ENCODE measurements at places on chromosomes 5 and 9. TPM values are rescaled to one million over a fixed set of nuclear protein-coding genes. Genes with fewer than 3 reads are reported as not detected.
A peak's percentile ranks its signal among the peaks of the same experiment; 100 is the strongest.

DNA sequence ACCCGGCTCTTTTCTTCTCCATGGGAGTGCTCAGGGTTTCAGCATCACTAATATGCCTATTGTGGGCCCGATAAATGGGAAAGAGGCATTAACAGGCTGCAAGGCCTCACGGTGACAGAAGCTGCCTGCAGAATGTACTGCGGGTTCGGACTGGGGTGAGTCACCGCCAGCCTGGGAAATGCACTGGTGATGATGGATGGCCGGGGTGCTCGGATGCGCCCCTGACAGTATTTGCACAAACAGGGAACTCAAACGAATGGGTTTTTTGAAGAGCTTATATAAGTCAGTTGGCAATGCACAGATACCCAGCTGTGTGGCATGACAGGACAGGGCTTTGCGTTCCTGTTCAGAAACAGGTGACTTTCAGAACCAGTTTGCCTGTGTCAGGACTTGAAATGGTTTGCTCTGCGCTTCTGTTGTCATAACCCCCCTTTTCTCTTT, 42.0 kb upstream of the PITX1 start:
- no peak for DNase-seq

GRCh38 chr9:113569472-113570060, 106.0 kb downstream of the RGS3 start:
- peak; percentile 59 for DNase-seq

DNA sequence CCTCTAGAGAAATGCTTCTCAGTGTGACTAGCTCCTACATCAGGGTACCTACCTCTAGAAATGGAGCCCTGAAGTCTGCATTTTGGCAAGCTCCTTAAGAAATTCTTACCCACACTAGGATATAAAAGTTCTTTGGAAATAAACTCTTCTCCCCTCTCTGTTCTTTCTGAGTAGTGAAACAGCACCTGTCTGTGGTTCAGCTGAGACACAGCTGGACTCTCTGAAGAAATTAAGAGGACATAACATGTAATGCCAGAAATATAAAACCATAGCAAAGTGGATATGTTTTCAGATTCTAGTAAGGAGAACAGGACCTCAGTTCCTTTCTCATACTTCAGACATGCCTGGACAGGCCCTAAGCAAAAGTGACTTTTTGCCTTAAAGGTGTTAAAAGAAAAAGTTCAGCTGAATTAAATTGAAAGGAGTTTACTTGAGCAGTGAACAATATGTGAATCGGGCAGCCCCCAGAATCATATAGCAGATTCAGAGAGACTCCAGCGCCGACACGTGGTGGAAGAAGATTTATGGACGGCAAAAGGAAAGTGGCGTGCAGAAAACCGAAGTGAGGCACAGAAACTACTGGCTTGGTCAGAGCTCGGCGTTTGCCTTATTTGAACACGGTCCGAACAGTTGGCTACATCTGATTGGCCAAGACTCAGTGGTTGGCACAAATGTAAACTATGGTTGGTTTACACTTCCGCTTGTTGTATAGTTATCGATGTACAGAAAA, 64.5 kb downstream of the PRKACG start:
- no peak for DNase-seq

- no peak for DNase-seq
These were observed 223.8 kb downstream of the HSPA4 start for GRCh38 chr5:133275631-133276030.

- no peak for DNase-seq
These were observed 19.1 kb downstream of the GLRA1 start for GRCh38 chr5:151905557-151905961.

TICAM2 gene
- total RNA-seq, result not detected

Measured in lower leg skin (tissue), 4 donors.